ENCODE measurements at places on chromosomes 1 and 21. TPM values are rescaled to one million over a fixed set of nuclear protein-coding genes. Genes with fewer than 3 reads are reported as not detected.

The ARHGEF16 gene
- 0.04 TPM for polyA plus RNA-seq

The NOS1AP gene
- 0.50 TPM for polyA plus RNA-seq

The IVL gene
- not detected for polyA plus RNA-seq

The PADI1 gene
- 0.70 TPM for polyA plus RNA-seq

The TRIM67 gene
- polyA plus RNA-seq: 0.01 TPM

The LRRN2 gene
- polyA plus RNA-seq: not detected

The AQP10 gene
- not detected for polyA plus RNA-seq

The FALEC gene
- polyA plus RNA-seq: 0.17 TPM

The CRP gene
- not detected for polyA plus RNA-seq

The ESRRG gene
- 0.05 TPM for polyA plus RNA-seq

The LENEP gene
- not detected for polyA plus RNA-seq

The TDRD5 gene
- not detected for polyA plus RNA-seq

The PHACTR4 gene
- 5.2 TPM for polyA plus RNA-seq

DNA sequence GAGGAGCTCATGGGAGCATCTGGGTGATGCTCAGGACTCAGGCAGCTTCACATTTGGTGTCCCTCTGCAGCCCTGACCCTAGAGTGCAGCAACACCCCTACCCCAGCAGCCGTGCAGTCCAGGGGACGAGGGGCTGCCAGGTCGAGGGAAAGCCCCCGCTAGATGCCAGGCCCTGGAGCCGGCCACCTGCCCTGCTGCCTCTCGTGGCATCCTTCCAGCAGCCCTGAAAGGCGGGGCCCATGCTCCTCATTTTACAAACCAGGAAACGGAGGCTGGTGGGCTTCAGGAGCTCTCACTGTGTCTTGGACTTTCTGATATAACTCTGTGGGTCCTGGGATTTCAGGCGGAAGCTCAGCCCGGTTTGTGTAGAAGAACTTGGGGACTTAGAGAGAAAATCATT is 120.5 kb upstream of the WNT4 start:
- DNase-seq: no peak

GRCh38 chr1:8193840-8194406 is 124.0 kb upstream of the SLC45A1 start:
- DNase-seq: no peak

GRCh38 chr21:43911015-43911934 is 46.3 kb downstream of the AGPAT3 start:
- DNase-seq: no peak

- no peak for DNase-seq
These were observed 103.7 kb downstream of the NCAM2 start for GRCh38 chr21:21101911-21102310.

DNA sequence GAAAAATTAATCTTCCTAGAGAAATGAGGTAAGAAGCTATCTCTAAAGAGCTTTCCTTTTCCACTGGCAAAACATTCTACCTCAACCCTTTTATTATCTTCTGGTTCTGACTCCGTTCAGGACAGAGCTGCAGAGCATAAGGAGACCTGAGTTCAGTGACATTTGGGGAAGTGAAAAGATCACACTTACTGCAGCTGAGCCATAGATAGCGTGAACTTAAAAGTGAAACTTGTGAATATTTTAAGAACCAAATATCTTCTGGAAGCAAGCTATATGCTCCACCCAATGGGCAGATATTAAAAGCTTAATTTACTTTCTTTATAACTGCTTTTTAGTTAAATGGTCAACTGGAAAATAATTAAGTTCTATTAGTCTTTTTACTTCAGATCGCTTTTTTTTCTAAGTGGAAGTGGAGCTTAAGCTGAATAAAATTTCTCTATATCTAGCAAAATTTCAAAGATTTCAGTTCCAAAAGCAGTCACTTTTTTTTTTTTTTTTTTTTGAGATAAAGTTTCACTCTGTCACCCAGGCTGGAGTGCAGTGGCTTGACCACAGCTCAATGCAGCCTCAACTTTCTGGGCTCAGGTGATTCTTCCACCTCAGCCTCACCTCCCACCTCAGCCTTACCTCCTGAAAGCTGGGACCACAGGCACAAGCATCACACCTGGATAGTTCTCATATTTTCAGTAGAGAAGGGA is 11.9 kb downstream of the PTPN22 start:
- no peak for DNase-seq

GRCh38 chr1:51709951-51710350 is 93.1 kb downstream of the OSBPL9 start:
- DNase-seq: no peak

GRCh38 chr1:244409701-244410100 is 42.0 kb downstream of the ADSS2 start:
- no peak for DNase-seq

DNA sequence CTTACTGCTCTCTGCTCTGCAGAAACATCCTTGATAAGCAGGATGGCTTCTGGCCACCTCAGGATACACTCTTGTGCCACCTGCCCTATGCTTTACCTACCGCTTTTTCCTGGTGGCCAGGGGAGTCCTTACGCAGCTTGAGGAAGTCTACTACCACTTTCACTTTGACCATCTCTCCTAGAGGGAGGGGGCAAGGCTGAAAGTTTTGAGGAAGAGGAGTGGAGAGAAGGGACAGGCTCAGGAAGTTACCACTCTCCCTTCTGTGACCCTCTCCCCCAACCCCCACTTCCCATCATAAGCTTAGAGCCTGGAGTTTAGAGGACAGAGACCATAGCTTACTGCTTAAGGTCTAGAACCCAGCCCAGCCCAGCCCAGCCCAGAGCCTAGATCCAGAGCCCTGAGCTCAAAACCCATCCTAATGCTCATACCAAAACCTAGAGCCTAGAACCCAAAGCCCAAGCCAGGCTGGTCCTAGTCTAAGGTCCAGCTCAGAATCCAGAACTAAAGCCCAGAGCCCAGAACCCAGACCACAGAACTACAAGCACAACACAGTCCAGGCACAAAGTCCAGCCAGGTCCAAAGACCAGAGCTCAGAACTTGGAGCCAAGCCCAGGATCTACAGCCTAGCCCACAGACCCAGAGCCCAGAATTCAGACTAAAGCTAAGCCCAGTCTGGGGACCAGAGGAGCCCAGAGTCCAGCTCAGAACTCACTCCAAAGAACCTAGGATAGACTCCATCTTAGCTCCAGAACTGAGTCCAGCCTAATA is 18.0 kb upstream of the MFSD2A start:
- no peak for DNase-seq

DNA sequence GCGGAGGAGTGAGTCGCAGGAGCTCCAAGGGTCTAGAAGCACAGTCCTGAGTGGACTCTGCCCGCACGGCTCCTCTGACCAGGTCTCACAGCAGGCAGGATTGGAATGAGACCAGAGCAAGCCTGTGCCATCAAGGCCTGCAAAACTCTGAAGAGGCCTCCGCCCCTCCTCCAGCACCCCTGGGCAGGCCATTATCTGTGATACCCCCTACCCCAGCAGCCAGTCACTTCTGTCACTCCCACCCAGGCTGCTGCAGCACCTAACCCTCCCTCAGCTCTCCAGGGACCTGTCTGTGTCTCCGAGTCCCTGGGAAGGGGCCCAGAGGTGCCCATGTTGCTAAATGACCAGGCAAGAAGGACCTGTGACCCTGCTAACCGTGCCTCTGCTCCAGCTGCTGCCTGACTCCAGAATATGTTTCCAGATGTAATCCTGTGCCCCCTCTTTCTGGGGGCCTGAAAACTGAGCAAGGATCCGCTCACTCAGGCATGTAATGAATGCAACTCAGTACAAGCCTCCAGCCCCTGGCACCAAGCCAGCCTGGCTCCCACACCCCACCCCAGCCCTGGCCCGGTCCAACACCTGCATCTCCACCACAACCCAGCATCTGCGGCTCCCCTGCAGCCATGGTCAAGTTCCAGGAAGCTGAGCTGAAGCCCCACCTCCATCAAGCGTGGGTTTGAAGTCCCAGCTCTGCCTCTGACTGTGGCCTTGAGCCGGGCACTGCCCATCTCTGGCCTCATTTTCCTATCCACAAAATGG is 22.1 kb upstream of the COL16A1 start:
- no peak for DNase-seq

- DNase-seq: no peak
These were observed 46.2 kb downstream of the SH3GLB1 start for GRCh38 chr1:86750530-86750929.

- DNase-seq: no peak
These were observed 21.4 kb downstream of the SLC16A1 start for GRCh38 chr1:112934577-112934976.

GRCh38 chr21:24093032-24093431 is 1514.2 kb downstream of the MRPL39 start:
- DNase-seq: no peak

DNA sequence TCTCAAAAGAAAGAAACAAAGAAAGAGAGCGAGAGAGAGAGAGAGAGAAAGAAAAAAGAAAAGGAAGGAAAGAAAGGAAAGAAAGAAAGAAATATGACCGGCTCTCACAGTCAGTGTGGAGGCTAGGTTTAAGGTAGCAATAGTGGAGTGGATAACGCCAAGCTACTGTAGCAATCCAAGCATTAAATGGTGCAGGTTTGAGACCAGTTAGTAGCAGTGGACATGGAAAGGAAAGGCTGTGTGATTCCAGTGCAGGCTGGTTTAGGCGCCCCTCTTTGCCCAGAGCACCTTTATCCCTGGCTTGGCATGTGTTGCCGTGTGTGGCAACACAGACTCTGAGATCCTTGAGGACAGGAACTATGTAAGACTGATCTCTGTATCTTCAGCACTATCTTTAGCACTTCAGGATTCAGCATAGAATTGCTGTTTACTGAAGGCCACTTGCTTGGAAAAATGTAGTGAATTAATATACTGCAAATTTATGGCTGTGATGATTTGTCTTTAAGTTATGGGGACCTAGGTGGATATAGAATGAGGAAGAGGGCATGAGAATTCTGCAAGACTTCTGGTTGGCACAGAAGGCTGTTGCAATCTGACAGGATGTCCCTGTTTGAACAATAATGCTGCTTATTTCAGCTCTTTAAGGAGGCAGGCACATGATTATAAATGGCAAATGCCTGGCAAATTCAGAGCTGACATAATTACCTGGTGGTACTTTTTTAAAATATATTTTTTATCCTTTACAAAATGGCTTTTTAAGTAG is 10.8 kb upstream of the OSBPL9 start:
- DNase-seq: no peak

DNA sequence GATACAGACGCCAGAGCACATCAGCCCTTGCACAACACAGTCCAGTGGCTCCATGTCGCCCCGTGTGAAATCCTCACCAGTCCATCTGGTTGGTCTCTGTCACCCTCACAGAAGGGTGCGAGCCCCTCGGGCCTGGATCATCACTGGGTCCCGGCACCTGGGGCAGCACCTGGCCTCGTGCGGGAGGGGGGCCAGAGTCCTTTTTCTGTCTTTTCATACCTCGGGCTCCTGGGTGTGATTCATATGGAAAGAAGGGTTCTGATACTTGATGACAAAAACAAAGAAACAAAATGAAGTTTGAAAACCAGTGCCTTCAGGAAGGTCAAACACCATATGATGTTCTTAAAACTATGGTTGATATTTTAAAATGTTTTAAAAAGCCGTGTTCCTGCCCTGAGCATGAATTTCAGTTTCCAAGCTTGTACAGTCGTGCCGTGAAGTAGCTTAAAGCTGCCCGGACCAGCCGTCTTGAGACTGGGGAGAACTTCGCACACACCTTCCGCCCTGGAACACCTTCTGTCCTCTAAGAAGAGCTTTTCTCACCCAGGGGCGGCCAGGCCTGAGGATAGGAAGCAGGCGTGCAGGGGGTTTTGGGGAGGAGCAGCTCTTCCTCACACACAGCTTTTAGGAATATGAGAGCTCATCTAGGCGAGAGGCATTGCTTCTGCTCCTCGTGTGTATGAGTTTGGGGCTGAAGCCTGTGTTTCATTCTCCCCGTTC is 35.2 kb downstream of the SLC37A1 start:
- DNase-seq: no peak

DNA sequence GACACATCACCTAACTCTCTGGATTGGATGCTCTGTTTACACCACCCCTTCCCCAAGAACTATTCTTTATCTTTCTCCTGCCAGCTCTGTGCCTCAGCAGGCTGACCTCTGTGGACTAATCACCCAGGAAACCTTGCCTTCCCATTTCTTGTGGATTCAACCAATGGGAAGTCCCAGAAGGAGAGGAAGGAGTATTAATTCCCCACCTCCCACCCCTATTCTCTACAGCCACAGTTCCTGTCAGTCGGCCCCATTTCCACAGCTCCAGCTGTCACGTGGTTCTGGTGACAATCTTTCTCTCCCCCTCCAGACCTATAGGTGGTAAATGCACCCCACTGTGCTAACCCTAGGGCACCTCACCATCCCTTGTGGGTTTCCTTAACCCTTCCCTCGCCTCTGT is 46.8 kb upstream of the SSBP3 start:
- no peak for DNase-seq

- DNase-seq: peak; percentile 55
These were observed 31.8 kb downstream of the SDCCAG8 start for GRCh38 chr1:243287652-243288051.

DNA sequence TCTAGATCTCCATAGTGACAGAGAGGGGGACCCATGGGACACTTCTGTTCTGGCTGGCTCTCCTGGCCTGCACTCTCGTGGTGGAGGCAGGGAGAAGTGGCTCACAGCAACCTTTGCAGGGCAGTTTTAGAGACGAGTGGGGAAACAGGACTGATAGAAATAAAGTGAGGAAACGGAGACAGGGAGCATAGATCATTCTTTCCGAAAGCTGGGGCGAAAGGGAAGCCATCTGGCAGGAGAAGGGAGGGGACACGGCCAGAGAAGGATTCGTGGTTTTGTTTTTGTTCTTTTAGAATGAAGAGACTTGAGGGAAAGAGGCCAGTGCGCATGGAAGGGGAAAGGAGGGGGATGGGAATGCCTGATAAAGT is 3.5 kb downstream of the TIE1 start:
- no peak for DNase-seq

DNA sequence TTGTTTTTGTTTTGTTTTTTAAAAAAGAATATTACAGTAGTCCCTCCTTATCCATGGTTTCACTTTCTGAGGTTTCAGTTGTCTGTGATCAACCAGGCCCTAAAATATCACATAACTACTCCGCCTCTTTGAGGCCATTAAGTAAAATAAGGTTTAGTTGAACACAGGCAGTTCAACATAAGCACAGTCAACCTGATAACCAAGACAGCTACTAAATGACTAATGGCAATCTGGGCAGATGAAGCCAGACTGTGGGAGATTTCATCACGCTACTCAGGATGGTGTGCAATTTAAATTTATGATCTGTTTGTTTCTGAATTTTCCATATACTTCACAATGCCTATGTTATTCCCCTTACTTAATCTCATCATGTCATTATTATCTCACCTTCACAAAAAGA is 30.1 kb downstream of the LDLRAD1 start:
- no peak for DNase-seq

- no peak for DNase-seq
These were observed 73.4 kb upstream of the TTC34 start for GRCh38 chr1:2874607-2875480.

GRCh38 chr1:34280509-34280908 is 103.8 kb downstream of the C1orf94 start:
- no peak for DNase-seq

- DNase-seq: no peak
These were observed 82.6 kb downstream of the IARS2 start for GRCh38 chr1:220176540-220176939.

GRCh38 chr1:45040297-45040696 is 28.2 kb downstream of the UROD start:
- no peak for DNase-seq
